ENCODE measurements at places on chromosomes 5 and 9.

DNA sequence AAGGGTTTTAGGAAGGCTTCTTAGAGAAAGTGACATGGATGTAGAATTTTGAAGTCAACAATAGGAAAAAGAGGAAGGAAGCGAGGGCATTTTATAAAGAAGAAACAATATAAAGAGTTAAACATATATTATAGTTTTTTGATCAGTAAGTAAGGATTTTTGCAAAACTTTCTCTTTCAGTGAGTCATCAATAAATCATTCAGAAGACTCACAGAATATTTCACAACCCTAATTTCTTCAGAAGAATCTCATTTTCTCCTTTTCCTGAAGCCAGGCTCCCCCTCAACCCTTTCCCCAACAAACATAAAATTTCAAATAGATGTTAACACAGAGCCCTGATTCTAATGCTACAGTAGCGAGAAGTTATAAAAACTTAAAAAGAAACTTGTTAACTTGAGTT is 4.3 kb upstream of the COX7C start:
- DNase-seq: no peak

- DNase-seq: no peak
These were observed 64.7 kb downstream of the GDA start for GRCh38 chr9:72213906-72214305.

DNA sequence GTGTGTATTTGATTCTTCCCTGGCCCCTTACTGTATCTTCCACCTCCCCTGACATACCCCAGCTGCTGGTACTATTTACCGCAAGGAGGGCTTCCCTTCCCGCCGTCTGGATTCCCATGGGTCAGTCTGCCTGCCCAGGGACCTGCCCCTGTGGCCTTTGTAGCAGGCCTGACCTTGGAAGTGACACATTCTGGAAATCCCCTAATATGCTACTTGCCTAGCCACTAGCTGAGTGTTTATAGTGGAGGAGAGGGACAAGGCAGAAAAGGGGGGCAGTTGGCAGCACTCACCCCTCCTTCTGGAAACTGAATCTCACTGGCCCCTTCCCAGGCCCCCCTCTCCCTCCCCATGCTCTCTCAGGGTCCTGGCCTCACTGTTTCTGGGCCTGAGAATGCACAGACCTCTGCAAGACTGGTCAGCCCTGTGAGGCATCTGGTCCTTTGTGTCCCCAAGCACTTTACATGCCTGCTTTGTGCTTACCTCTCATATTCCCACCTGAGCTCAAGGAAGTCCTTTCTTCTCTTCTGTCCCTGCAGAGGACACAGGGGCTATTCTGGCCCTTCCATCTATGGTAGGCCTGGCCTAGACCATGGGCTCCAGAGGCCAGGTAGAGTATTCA is 8.2 kb upstream of the CCL21 start:
- no peak for DNase-seq

GRCh38 chr5:175591293-175591692 is 66.6 kb upstream of the HRH2 start:
- no peak for DNase-seq

GRCh38 chr9:73006986-73007385 is 54.1 kb upstream of the ALDH1A1 start:
- no peak for DNase-seq

- no peak for DNase-seq
These were observed 6.6 kb downstream of the LCN9 start for GRCh38 chr9:135669616-135670285.

GRCh38 chr5:31916327-31916726 is 257.8 kb downstream of the GOLPH3 start:
- no peak for DNase-seq

GRCh38 chr5:139065306-139065705 is 132.9 kb downstream of the SIL1 start:
- no peak for DNase-seq

DNA sequence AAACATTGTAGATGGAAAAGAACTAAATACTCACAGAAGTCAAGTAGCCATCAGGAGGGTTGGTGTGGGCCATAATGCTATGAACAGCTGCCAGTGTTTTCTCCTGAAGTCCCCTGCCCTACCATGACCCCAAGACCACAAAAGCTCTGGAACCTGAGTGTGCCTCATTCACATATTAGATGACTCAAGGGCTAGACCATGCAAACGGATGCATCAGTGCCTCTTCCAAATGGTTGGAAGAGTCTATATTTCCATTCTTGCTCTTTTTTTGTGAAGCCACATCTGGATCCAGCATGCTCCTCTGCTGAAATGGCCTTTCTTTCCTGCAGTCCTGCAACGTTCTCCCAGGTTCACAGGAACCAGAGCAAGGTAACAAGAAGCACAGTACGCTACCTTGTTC is 136.6 kb upstream of the EPB41L4A start:
- no peak for DNase-seq

GRCh38 chr5:30808996-30809395 is 384.5 kb upstream of the CDH6 start:
- no peak for DNase-seq

DNA sequence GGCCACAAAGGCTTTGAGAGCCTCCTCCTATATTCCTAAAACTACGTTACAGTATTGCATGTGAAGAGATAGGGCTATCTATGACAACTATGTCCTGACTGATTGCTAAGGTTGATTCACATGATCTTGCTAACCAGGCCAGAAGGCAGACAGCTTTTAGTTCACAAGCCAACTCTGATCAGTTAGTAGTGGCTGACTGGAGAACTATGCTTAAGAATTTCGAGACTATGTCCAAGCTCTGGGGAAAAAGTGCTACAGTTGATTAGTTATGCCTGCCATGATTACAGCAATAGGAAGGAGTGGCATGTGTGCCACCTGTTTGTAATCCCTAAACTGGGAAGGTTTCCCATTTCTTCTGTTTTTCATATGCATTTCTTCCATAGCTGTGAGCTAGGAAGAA is 223.4 kb downstream of the DOCK8 start:
- no peak for DNase-seq

- no peak for DNase-seq
These were observed 14.7 kb downstream of the ERP44 start for GRCh38 chr9:100084128-100084453.

DNA sequence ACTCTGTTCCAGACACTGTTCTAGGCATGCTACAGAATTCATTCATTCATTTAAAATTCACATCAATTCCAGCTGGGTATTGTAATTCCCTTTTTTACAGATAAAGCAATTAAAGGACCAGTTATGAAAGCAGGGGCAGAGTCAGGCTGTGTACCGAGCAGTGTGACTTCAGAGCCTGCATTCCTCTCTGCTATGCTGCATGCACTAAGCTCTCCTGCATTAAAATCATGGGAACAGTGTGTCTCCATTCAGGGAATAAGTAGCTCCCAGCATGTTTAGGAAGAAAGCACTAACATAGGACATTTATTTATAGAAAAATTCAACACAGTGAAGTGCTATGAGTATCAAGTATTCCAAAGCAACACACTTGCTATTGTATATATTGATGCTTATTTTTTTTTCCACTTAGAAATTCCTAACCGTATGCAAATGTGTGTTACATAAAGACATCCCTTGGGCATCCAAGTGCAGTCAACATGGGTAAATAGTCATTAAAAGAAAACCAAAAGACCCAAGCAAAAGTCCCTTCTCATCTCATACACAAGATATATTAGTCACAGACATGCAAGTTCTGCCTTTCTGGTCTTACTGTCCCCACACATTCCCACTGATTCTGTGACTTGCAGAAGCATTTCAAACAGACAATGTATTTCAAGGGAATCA is 173.7 kb downstream of the GABRB2 start:
- DNase-seq: no peak

DNA sequence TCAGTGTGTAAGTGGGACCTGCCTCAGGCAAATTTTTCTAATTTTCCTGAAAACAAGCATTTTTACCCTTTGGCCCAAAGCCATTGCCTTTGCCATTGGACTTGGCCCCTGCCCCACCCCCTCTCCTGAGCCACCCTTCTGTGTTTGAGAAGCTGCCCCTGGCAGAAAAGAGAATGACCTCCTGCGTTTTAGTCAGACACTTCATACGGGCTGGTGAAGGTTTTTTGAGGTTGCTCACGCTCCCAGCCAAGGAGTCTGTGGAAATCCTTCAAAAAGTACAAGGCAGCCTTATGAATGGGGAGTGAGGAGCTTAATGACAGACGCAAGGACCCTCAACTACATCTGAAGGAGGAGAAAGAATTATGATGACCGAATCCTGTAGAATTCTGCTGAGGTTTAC is 308.9 kb downstream of the SLIT3 start:
- DNase-seq: no peak

Data from iPS DF 19.7 (cell line).